ENCODE measurements at places on chromosomes 5 and 9.

DNA sequence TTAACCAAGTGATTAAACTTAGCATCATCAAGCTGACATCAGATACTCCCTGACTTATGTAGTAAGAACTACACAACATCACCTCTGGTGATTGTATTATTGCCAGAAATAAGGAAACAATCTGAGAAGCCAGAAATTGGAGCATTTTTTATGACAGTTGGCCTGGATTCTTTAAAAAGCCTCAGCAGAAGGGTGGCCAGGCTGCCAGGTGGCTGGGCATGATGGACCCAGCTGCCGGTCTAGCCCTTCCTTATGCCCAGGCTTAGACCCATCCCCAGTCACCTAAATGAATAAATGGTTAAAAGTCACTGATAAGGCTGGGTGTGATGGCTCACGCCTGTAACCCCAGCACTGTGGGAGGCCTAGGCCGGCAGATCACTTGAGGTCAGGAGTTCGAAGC is 12.8 kb downstream of the OR1K1 start:
- H3K36me3 ChIP-seq: peaks cover 4% of the 10 kb centered on the region
- H3K27me3 ChIP-seq: no peaks in the 10 kb centered on the region
- no peak for DNase-seq
- H3K27ac ChIP-seq: no peak overlapping the region
- H3K4me1 ChIP-seq: peaks cover 5% of the 10 kb centered on the region

DNA sequence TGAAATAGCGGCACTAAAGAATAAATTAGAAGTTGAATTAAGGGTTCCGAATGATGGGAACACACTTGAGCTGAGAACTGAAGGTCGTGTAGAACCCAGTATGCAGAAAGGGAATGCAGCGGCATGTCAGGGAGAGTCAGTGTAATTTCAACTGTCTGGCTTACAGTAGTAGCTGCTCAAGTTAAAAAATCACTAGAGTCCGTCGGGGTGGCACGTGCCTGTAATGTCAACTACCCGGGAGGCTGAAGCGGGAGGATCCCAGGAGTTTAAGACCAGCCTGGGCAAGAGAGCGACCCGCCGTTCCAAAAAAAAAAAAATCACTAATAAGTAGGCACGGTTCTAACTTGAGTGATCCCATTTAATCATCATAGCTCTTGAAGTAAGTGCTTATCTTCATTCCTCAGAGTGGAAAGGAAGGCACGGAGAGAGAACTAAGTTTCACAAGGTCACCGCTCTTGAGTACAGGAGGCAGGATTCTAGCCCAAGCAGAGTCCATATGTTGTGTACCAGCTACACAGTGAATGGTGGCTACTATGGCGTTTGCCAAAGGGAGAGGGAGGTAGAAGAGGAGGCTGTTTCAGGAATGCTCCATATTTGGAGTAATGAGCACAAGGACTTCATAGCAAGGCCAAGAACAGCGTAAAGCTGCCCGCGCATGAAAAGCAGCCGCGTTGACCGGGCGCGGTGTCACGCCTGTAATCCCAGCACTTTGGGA is 831 bp downstream of the RMRP start:
- no peaks in the 10 kb centered on the region for H3K27me3 ChIP-seq
- peaks cover 10% of the 10 kb centered on the region for H3K36me3 ChIP-seq
- DNase-seq: peak; percentile 83
- H3K4me1 ChIP-seq: peaks cover 43% of the 10 kb centered on the region
- peak overlapping the region; percentile 30 for H3K4me3 ChIP-seq

DNA sequence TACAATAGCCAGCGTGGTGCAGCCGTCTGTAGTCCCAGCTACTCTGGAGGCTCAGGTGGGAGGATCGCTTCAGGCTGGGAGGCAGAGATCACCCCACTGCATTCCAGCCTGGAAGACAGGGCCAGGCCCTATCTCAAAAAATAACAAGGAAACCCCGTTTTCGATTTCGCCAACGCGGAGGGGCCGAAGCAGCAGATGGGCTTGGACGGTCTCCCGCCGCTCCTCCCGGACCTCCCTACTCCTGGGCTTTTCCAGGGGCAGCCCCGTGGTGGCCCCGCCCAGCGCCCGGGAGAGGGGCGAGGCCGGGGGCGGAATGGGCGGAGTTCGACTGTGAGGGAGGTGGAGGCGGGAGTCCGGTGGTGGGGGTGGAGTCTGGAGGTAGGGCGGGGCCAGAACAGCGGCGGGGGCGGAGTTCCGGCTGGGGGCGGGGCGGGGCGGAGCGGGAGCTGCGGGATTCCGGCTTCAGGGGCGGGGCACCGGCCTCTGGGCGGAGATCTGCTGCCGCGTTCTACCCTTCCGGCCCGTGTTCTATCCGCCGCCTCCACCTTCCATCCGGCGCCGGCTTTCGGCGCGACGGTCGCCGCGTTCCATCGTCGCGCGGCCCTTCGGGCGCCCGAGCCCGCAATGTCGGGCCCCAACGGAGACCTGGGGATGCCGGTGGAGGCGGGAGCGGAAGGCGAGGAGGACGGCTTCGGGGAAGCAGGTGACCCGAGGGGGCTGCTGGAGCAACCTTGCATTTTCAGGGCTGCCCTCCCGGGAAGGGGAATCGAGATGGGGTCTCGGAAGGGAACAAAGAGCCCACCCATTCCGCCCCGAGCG is at the start of gene BBLN:
BBLN (plus strand) TSS at position 482 of the 819 bp plus-strand sequence; CDS start at position 625, 143 bp downstream.
- peak within 1 kb of the TSS; percentile 68 for H3K27ac ChIP-seq
- no peaks in the 10 kb centered on the region for H3K36me3 ChIP-seq
- H3K4me3 ChIP-seq: peak within 1 kb of the TSS; percentile 62
- H3K4me1 ChIP-seq: peaks cover 19% of the 10 kb centered on the region
- DNase-seq: peak; percentile 98
- no peaks in the 10 kb centered on the region for H3K27me3 ChIP-seq

DNA sequence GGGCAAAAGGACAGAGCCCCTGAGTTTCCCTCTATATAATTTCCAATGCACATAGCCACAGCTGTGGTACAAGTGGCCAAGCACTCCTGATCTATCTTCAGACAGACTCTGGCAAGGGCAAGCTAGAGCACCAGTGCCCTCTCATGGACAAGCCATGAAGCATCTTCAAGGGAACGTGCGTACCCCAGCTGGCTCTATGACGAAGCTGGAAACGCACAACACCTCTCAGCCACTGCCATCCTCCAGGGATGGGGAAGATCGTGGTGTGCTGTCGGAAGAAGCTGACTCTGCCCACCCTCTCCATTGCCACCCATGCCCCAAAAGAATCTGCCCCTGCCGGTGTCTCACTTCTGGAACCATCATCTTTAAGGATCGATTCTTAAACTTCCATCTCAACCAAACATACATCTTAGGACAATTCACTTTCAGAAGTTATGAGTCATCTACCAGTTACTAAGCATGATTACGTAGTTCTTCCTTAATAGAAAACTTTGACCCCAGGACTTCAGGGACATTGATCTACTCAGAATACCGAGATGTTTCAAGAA is 482.9 kb downstream of the AGTPBP1 start:
- H3K4me1 ChIP-seq: no peaks in the 10 kb centered on the region
- DNase-seq: no peak
- H3K27me3 ChIP-seq: no peaks in the 10 kb centered on the region
- no peak overlapping the region for H3K4me3 ChIP-seq
- H3K27ac ChIP-seq: no peak overlapping the region

GRCh38 chr5:79875230-79875629 is 115.8 kb downstream of the MTX3 start:
- no peak overlapping the region for H3K4me3 ChIP-seq
- no peaks in the 10 kb centered on the region for H3K36me3 ChIP-seq
- H3K27me3 ChIP-seq: no peaks in the 10 kb centered on the region
- H3K27ac ChIP-seq: no peak overlapping the region
- no peak for DNase-seq
- no peaks in the 10 kb centered on the region for H3K4me1 ChIP-seq

DNA sequence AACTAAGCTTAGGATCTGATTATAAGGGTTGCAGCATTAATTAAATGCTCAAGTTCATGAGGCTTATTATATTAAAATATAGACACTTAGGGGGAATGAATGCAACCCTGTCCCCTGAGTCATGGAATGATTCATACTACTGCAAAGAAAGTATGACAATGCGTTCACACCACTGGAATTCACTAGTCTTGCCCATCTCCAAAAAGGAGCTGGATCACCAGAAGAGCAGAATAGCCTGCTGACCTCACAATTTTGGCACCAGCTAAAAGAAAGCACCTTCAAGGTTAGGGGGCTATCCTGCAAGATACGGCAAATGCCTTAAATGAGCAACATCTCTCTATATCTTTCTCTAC is 32.0 kb upstream of the TMED7 start:
- no peaks in the 10 kb centered on the region for H3K36me3 ChIP-seq
- no peaks in the 10 kb centered on the region for H3K27me3 ChIP-seq
- no peak for DNase-seq

- peak overlapping the region; percentile 3 for H3K4me3 ChIP-seq
- H3K27ac ChIP-seq: peak overlapping the region; percentile 74
- no peaks in the 10 kb centered on the region for H3K4me1 ChIP-seq
- H3K27me3 ChIP-seq: no peaks in the 10 kb centered on the region
Observed at GRCh38 chr5:172603251-172603806, 37.7 kb upstream of the NEURL1B start.

- H3K36me3 ChIP-seq: no peaks in the 10 kb centered on the region
- no peak within 1 kb of the TSS for H3K27ac ChIP-seq
- H3K27me3 ChIP-seq: peaks cover 60% of the 10 kb centered on the region
- DNase-seq: peak; percentile 65
Observed at GRCh38 chr9:132409828-132410528, at the start of gene CFAP77. TSS of gene CFAP77 (plus strand) at chr9:132410211. CDS start at chr9:132410272, 61 bp downstream.

- no peaks in the 10 kb centered on the region for H3K27me3 ChIP-seq
- H3K36me3 ChIP-seq: no peaks in the 10 kb centered on the region
- H3K4me1 ChIP-seq: no peaks in the 10 kb centered on the region
Observed at GRCh38 chr5:74304536-74304935, 336.0 kb downstream of the ENC1 start.

DNA sequence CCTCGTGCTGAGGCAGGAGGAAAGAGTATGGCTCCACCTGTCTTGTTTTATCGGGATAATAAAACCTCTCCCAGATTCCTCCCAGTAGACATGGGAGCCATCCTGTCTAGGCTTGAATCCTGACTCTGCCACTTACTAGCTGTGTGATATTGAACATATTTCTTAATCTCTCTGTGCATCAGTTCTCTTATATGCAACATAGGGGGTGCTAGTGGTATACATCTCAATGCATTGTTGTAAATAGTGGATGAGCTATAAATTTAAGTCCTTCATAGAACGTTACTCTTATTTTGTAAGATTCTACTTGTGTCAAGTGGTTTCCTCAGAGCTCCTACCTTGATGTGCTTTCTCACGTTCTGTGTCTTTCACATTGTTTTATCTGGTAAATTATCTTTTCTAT is 417.7 kb upstream of the POU5F2 start:
- H3K4me1 ChIP-seq: no peaks in the 10 kb centered on the region
- no peak for DNase-seq
- no peaks in the 10 kb centered on the region for H3K36me3 ChIP-seq
- H3K27ac ChIP-seq: no peak overlapping the region

GRCh38 chr9:1580215-1580614 is 434.9 kb upstream of the SMARCA2 start:
- H3K27ac ChIP-seq: no peak overlapping the region
- H3K4me1 ChIP-seq: no peaks in the 10 kb centered on the region
- no peak overlapping the region for H3K4me3 ChIP-seq
- H3K27me3 ChIP-seq: no peaks in the 10 kb centered on the region
- DNase-seq: no peak

DNA sequence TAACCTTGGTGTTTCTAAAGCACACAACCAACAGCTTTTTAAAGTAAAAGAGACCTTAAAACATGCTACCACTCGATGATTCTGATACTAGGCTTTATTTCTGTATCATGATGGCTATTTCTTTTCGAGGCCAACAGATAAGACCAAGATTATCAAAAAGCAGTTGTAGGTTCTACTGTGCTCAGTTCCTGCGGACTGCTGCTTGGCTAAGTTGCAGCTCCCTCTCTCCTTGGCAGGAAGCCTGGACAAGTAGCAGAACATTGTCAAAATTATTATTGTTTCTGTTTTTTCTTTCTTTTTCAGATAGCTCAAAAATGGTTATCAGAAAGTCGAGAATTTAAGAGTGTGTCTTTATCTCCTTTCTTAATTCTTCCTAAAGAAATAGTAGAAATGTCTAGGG is 607.6 kb downstream of the PTPRD start:
- no peaks in the 10 kb centered on the region for H3K36me3 ChIP-seq
- no peaks in the 10 kb centered on the region for H3K4me1 ChIP-seq
- DNase-seq: no peak
- H3K27ac ChIP-seq: no peak overlapping the region
- no peaks in the 10 kb centered on the region for H3K27me3 ChIP-seq

DNA sequence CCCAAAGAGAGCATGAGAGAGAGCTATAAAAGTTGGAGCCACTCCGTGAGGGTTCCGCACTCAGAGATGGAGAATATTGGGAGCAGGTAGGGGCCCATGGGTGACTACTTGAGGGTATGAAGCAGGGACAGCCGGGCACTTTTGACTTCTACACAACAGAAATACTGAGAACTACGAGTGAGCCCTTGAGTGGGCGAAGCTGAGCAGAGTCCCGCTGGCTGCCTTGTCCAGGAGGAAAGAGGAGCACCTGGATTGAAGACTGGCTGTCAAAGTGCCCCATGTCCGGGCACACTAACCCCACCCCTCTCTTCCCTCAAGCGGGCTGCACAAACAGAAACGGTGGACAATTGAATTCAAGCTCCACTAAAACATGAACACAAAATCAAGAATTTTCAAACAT is 33.6 kb downstream of the FYB1 start:
- no peaks in the 10 kb centered on the region for H3K36me3 ChIP-seq
- no peak overlapping the region for H3K4me3 ChIP-seq
- no peak for DNase-seq
- no peak overlapping the region for H3K27ac ChIP-seq

All from sigmoid colon (tissue), 7 donors.